Fibroblast of skin of left quadriceps (primary cell): ENCODE measurements at places on chromosomes 16 and 17.

DNA sequence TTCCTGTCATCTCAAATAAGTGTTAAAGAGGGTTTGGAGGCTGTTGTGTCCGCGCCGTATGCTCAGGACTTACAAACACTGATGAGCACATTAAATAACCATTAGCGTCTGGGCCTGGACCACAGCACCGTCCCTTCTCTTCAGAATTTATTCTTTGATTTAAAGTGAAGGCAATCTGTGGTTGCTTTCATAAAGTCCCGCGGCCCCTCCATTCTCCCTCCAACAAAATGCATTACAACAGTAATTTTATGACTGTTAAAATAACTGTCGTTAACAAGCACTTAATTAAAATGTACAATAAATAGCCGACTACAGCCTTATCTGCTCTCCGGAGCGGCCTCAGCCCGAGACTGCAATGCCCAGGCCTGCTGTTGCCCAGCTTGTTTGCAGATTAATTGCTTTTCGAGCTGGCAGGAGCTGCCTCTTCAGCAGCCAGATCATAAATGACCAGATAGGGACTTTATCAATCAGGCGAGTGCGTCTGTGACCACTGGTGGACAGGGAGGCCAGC is 30.6 kb upstream of the IRX3 start:
- DNase-seq, result no peak

DNA sequence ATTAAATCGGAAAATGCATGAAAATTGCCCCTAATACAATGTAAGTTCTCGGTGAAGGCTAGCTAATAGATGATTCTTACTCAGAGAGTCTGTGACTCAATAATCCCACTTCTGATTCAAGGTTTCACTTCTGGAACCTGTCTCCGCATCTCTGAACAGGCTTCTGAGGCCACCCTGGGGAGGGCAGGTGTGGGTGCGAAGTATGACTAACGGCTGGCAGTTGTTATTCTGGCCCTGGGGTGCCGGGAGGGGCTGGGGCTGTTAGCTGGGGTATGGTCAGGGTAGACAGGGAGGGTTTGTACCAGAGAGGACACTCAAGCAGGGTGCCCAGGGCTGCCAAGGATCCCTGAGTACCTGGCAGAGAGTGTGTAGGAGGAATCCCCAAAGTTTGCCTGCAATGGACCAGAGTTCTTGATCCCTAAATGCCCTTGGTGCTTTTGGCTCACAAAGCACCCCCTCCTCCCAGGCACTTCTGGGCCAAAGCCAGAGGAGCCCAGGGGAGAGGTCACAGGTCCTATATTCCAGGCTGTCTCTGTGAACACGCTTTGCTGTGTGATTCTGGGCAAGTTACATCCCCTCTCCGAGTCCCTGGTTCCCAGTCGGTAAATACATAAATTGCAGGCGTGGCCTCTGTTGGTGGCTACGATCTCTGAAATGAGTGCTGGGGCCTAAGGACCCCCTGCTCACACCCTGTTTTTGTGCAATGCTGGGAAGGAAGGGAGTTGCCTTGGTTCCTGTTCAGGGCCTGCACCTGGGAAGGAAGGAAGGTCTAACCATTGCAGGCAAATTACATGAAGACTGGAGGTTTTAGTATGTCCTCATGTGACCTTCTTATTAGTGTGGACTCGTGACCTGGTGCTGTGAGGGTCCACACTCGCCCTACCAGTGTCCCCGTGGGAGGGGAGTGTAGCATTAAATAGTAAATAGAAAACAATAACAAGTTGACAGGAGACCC is 49.9 kb upstream of the CPNE2 start:
- DNase-seq, result no peak

GRCh38 chr17:49259663-49260010 is 29.1 kb upstream of the PHOSPHO1 start:
- no peak for DNase-seq

- DNase-seq, result no peak
Observed at GRCh38 chr16:87555647-87556046, 46.7 kb upstream of the JPH3 start.

DNA sequence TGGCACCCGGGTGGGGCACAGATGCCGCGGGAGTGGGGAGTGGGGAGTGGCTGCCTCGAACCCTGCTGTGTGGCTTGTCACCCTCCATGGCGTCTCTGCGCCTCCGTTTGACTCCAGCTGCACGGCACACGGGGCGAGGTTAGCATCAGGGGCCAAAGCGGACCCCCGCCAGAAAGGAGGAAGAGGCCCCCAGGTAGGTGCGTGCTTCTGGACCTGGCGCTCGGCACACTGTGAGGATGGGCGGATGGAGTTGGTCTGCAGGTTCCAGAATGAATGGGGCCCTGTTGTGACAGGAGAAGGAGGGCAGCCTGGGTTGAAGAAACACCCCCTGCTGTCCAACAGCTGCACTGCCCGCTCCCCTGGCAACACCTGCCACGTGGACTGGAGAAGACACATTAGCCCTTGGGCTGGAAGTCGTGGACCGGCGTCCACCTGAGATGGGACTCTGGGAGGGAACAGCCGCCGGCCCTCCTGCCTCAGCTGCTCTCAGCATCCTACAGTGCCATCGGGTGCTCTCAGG is 9.4 kb upstream of the FASN start:
- no peak for DNase-seq
